ENCODE measurements at places on chromosomes 7 and 10. TPM values are rescaled to one million over a fixed set of nuclear protein-coding genes. Genes with fewer than 3 reads are reported as not detected.

The CACNA2D1 gene
- total RNA-seq, result 25.1 TPM

The FKBP6 gene
- not detected for total RNA-seq

DNA sequence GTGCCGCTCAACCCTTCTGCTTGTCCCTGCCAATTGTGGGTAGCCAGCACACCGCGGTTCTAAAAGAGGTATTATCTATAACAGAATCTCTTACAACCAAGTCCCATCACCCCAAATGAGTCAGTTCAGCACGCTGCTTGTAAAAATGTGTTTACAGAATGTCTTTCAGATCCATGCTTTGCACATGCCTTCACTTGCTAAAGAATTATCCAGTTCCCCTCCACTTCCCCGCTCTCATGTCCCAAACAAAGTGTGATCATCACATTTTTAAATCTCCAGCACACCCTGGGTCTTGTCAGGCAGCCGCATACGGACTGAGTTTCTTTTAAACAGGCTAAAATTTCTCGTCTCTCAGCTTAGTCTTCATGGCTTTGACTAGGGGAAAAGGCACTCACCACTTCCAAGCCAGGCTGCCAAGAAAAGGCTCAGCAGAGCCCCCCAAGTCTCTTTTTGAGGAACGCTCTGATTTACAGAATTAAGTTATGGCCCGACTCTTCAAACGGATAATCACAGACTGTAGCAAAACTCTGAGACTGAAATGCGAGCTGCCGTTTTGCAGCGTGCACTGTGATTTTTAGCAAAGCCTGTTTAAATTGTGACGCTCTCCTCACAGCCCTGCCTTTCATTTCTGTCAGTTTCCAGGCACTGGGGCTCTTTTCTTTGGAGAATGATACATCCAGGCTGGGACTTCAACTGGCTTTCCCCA, 29.8 kb upstream of the FGFR2 start:
- no peak for DNase-seq
- H3K27ac ChIP-seq, result peak overlapping the region; percentile 42
- H3K27me3 ChIP-seq, result no peaks in the 10 kb centered on the region
- H3K36me3 ChIP-seq, result no peaks in the 10 kb centered on the region

DNA sequence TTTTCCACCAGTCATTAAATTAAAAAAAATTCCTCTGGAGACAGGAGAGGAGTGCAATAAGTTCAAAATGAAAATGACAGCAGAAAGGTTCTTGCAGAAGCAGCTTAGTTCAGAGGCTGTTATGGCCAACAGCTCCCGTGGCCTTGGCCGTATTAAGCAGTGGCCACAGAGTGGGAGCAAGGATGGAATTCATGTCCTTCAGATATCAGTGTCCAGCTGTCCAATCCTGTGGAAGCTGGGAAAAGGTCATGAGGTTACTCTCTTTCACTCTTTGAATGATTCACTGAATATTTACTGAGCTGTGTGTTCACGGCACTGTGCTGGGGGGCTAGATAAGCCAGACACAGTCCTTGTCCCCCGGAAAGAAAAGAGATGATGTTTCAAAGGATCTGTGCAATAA, 231.8 kb downstream of the BMPER start:
- H3K4me1 ChIP-seq, result peaks cover 9% of the 10 kb centered on the region
- no peaks in the 10 kb centered on the region for H3K27me3 ChIP-seq
- DNase-seq, result no peak
- no peak overlapping the region for H3K4me3 ChIP-seq
- H3K36me3 ChIP-seq, result no peaks in the 10 kb centered on the region

DNA sequence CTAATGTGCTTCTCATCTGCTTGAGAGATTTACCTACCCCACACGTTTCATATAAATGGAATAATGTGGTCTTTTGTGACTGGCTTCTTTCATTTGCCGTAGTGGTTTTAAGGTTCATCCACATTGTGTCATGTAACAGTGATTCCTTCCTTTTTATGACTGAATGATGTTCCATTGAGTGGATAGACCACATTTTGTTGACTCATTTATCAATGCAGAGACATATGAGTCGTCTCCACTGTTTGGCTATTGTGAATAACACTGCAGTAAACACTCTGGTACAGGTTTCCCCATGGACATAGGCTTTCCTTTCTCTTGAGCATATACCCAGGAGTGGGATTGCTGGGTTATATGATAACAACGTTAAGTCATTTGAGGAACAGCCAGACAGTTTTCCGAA, 2.0 kb upstream of the AOC1 start:
- peaks cover 8% of the 10 kb centered on the region for H3K27me3 ChIP-seq
- peaks cover 4% of the 10 kb centered on the region for H3K4me1 ChIP-seq
- no peaks in the 10 kb centered on the region for H3K36me3 ChIP-seq
- no peak overlapping the region for H3K4me3 ChIP-seq
- no peak for DNase-seq

DNA sequence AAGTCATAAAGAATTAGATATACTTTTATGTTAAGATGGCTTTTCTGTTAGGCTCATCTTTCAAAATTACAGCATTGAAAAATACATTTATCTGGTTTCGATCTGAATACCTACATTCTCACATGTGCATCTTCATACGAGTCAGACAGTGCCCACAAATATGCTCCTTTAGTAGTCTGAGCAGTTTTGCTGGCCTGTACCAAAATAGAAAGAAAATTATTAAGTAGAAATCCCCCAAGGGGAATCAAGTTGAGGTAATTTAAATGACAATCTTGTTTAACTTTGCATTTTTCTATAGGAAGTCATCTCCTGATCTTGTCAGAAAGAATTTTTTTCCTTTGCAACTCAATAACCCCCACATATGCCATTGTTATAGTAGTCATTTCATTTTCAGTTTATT, 287.4 kb upstream of the SEMA3D start:
- H3K4me3 ChIP-seq, result no peak overlapping the region
- H3K27me3 ChIP-seq, result no peaks in the 10 kb centered on the region
- no peak overlapping the region for H3K27ac ChIP-seq
- DNase-seq, result no peak
